GM13977 (cell line): ENCODE measurements at places on chromosomes 7 and 10.

- DNase-seq: no peak
Measured at GRCh38 chr7:99032928-99033327, 111.0 kb downstream of the SMURF1 start.

DNA sequence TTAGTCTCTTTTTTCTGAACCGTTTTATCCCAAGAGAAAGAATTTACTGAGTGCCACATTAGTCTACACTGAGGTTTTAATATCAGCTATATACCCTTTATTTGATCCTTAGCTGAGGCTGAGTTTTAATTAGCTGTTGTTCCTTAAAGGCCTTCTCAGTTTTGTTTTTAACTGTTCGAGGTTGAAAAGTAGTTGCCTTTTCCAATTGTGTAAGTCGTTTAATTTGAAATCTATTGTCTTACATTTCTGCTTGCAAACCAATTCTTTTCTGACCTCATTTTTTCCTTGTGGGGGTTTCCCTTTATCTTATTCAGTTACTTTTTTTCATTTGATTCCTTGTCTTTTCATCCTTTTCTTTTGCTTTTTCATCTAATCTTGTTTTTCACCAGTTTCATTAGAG is 30.8 kb downstream of the UMAD1 start:
- no peak for DNase-seq

DNA sequence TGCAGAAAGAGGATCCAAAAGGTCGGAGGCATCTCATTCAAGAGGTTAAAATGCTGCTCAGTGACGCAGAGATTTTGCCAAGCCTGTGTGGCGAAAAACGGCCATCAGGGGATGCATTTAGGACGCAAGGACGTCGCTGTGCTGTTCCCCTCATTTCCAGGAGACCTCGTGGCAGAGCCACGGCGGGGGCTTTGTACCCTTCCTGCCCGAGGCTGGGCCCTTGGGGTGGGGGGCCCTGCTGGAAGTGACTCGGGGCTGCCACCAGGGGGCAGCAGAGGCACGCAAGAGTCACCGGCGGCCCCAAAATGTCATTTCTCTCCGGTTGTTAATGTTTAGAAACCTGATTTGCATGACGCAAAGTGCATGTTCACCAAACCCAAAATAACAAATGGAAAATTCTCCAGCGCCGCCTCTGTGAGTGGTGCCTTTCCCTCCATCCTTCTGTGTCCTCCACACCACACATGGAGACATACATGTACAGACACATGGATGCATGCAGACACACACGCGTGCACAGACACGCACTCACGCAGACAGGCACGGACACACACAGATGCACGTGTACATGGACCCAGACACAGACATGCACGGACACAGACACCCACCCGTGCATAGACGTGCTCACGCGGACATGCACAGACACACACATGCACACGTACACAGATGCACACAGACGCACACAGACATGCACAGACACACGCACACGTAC is 51.0 kb upstream of the NKX6-2 start:
- DNase-seq: peak; percentile 81

DNA sequence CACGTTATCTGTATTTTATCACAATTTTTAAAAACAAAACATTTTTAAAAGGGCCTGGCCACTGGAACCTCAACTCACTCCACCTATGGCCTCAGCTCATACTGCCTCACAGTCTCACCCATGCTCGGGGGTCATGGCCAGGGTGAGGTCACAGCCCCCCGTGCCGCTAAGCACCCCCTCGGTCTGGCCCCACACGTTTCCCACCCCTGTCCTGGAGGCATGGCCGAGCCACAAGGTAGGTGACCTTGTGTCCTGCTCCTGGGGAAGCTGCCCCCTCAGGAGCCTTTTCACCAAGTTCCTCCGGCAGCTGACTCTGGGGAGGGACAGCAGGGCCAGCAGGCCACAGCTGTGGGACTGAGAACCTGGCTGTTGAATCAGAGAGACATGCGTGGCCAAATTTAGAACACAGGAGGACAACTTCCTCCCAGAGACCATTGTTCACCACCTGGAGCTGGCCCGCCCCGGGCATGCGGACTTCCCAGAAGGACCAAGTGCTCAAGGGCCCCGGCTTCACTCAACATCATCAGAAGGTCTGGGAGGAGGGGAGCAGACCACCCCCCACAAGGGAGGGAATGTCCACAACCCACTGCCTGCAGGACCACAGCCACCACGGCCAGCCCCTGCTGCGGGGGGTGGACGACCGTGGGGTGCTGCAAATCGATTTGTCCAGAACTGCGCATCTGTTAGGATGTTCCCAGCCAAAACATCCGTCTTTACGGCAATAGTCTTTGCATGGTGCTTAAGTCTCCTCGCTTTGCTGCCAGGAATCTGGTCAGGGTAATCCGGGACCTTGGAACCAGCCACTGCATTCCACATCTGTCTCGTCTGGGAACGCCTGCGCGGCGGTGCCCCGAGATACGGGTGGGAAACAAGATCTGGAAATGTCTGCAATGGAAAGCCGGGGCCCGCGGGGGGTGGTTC is 48.6 kb upstream of the PDGFA start:
- DNase-seq: no peak

DNA sequence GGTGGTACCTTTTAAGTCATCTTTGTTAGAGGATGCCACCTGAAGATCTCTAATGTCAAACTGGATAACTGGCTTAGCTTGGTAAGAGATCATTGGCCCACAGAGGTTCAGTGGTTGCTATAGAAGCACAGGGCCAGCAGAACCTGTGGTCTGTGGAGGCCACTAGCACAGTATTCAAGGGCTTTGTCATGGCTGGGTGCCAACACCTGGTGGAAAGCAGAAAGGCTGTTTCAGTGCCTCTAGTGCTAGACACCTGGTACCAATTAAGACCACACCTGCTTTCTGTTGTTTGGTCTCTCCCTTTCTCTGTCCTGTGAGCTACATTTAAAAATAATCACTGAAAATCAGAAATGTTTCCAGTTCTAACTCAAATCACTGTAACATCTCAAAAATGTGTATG is 10.0 kb upstream of the PCGF5 start:
- DNase-seq: no peak

- no peak for DNase-seq
Measured at GRCh38 chr7:92884218-92884617, 47.8 kb upstream of the CDK6 start.

- no peak for DNase-seq
Measured at GRCh38 chr7:670501-671390, 55.8 kb upstream of the DNAAF5 start.

DNA sequence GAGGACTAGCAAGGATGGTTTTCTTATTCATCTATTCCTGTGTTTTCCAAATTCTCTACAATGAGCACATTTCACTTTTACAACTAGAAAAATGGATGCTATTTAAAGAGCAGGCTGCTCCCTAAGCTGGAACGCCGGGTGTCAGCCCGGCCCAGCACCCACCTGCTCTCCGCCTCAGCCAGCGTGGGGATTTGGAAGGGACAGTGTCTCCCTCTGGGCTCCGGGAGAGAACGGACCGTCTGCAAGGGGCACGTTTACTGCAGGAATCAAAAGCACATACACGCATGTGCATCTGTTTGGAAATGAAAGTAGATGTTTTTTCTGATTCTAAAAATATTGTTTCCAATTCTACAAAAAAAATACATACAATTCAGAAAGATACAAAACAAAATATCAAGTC is 2.3 kb upstream of the JAKMIP3 start:
- no peak for DNase-seq

DNA sequence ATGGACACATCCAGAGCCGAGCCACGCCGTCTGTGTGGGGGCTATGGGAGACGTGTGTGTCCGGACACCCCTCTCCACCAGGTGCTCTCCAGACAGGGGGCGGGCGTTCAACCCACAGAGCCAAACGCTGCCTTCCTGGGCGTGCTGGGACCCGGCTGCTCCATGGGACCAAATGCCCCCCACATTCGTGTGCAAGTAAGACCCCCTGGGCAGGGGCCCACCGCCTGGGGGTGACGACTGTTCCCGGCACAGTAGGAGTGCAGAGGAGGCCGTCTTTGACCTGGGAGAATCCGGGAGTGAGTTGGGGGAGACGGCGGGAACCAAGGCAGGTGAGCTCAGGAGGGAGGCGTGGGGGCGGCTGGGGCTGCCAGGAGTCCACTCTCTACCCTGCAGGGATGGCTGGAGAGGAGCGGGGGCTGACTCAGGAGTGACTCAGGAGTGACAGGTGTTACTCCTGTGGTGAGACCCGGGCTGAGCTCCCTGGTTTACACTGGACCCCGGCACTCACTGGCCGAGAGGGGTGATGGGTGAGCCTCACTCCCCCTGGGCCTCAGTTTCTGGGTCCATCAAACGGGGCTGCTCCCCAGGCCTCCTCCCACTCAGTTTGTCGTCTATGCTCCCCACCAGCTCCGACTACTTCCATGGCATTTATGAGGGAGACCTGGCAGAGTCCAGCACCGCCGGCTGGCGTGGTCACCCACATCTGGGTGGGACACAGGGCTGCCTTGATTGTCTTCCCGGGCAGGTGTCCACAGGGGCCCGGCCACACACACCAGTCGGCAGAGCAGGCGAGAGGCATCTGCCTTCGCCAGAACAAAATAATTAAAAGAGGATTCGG is 95.0 kb downstream of the MICALL2 start:
- no peak for DNase-seq

DNA sequence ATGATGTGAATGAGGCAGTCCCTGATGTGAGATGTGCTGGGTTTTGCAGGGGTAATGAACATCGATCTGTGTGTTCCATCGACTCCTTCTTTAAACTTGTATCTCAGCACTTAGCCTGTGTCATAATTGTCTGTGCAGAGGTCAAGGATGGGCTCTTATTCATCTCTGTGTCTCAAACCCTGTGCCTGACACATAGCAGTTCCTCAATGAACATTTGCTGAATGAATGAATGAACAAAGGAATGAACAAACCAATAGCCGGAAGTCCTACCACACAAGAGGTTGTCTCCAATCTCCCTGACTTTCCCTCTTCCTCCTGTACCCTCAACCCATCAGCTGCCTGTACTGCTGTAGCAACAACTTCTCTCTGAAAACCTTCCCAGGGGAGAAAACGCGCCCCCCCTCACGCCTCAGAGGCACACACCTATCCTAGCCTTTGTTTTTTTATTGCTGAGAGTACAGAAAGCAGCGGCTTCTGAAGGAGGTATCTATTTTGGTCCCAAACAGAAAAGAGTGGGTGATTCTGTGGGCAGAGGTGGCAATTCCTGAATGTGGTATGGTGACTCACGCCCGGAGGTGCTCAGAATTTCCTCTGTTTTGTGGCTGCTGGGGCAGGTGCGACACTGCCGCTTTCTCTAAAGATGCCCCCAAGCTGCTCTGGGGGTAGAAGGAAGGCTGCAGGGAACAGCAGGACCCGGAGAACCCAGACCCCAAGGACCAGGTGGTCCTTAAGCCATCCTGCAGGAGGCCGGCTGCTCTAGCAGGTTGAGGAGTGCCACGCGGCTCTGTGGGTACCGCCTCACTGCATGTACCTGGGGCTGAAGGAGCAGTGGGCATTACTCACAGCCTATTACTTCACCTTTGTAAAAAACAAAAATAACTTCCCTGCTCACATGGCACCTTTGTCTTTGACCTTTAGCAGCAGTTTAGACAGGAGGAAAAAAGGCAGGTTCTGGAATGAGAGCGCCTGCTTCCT is 9.6 kb downstream of the IL2RA start:
- DNase-seq: no peak
